ENCODE measurements at places on chromosomes 1 and 21.

DNA sequence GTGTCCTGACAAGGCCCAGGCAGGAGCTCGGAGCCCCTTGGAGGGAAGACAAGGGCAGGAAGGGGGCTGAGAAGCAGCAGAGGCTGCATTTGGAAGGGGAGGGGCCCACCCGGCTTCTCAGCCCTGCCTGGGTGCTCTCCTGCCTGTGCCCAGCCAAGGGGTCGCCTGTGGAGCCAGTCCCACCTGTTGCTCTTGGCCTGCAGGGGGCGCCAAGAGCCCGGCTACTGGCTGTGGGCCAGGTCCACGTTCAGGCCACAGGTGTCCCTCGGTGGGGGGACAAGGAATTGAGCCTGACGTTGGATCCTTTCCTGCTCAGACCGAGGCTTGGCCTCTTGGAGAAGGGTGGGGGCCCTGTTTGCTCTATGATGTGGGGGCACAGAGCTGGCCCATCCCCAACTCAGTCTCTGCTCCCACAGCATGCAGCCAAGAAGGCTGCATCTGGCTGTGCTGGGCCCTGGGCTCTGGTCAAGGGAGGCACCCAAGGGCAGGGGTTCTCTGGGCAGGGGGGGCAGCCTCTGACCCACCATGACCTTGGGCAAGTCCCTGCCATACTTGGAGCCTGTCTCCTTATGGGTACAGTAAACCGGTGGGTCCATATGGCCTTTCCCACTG is 10.9 kb downstream of the WNT4 start:
- peak; percentile 71 for DNase-seq

DNA sequence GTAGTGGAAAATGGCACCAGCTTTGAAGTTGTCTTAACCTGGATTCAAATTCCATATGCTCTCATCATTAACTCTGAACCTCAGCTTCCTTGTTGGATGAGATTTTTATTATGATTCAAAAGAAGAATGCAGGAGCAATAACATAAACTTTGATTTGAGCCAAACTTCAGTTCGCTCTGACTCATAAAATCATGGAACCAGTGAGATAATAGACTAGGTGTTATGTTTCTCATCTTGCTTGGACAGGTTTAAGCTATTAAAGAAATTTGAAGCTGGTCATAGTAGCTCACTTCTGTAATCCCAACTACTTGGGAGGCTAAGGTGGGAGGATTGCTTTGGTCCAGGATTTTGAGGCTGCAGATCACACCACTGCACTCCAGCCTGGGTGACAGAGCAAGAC is 172.8 kb downstream of the CLEC20A start:
- no peak for DNase-seq

DNA sequence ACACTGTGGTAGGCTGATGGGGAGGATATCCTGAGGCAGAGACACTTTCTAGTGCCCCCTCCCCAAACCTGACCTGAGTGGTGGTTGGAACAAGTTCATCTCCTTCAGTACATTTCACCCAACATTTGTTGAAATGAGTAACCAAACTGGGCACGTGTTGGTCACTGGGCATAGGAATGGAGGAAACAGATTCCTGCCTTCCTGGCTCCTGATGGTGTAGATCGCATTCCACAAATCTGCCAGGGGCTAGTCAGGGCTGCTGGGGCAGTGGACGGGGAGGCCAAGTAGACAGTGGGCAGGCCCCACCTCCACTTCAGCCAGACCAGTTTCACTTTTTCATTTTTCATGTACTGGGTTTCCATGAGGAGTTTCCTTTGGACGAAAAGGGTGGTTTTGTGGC is 16.5 kb upstream of the ALX3 start:
- DNase-seq, result no peak

DNA sequence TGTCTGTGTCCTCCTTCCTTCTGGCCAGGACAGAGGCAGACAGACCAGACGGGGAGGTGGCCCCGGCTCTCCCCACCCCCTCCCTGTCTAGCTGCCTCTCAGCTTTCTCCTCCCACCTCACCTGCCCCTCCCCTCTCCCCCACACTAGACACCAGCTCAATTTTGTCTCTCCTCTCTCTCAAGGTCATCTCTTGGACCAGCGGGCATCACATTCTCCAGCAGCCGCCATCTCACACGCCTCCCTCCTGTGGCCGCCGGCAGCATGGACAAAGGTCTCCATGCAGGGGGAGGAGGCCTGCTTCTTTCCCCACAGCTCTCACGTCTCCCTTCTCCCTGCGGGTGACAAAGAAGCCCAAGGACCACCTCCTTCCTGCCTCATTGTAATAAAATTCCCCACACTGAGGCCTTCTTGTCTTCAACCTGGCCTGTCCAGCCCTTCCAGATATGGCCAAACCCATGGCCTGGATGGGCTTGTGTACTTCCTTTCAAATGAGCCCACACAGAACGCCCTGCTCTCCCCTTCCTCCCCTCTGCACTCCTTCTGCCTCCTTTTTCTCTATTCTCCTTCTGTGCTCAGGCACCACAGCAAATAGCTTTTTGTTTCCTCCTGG is 14.6 kb downstream of the OPTC start:
- DNase-seq, result no peak

GRCh38 chr1:106954661-106955229 is 101.7 kb upstream of the PRMT6 start:
- peak; percentile 11 for DNase-seq

DNA sequence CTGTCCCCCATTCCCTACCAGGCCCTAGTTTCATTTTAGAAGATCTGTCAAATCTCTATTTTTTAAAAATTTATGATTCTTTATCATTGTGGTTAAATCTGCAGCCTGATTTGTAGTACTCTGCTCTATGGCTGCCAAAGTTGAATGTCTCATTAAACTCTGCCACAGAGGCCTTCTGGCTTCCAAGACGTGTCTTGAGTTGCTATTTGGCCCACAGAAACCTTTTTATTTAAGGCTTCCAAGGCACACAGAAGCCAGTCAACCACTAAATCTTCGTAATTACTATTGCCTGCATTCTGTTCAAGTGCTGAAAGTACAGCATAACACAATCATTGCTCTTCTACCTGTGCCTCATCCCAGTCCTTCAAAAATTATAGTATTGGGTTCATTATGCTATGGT is 971.0 kb downstream of the NCAM2 start:
- DNase-seq, result no peak

DNA sequence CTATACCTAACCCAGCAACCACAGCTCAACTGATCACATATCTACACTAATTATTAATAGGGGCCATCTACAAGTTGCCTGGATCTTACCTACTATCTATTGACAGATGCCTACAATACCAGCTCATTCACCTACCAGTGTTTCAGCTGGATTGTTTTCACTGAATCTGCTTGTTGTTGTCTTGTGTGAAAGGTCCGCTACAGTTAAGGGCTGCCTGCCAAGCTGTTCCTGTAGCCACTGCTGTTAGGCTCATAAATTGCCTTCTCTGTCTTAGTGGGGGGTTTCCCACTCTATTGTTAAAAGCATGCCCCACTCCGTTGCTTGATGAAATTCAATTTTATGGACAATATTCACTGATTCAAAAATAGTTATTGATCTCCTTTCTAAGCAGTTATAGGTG is 199.7 kb upstream of the TMPRSS15 start:
- no peak for DNase-seq

DNA sequence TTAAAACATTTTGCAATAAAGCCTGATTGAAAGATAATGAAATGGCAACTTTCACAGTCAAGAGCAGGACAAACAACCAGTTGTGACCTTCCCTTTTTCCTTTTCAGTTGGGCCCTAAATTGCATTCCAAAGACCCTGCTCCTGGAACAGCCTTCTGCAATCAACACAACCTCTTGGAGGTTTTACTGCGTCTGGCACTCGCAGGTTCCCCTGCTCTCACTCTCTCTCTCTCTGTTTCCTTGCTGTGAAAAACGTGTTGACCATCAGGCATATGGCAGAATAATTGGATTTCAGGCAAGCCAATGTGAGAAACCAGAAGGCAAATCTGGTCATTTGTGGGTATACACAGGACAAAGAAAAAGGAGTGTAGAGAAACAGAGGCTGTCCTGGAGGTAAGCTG is 23.2 kb downstream of the SLC44A5 start:
- DNase-seq, result no peak

DNA sequence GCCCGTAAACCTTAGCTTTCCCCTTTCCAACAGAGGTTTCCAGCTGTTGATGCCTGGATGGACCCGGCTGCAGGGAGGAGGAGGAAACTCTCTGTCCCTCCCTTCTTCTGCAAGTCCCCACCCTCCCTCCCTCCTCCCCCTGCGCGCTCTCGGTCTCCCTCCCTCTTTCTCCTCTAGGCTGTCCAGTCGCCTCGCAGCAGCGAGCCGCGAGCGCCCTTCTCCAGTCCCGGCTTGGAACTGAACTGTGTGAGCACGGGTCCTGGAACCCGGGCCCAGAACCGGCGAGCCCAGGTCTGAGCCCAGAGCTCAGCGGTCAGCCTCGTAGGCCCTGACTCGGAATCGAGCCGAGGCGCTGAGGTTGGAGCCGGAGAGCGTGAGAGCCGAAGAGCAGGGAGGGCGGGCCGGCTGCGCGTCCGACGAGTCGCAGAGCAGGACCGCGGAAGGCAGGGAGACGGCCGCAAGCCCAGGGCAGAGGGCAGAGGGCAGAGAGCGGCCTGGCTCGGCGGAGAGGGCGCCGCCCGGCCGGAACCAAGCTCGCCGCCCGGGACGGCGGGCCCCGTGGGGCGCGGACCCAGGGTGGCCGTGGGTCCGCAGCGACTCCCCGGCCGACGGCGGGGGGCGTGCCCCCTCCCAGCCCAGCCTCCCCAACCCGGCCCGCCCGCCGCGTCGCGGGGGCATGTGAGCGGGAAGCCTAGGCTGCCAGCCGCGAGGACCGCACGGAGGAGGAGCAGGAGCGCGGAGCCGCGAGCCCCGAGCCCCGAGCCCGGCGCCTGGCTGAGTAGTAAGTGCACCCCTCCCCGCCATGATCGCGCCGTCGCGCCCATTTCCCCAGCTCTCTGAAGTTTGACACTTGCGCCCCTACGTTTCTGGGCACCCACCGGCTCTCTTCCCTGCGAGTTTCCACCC is at the start of gene SOX13:
Gene SOX13 (plus strand): TSS at position 185 of the 906 bp plus-strand sequence. CDS start 39,801 bp downstream, outside the sequence.
- peak; percentile 92 for DNase-seq

DNA sequence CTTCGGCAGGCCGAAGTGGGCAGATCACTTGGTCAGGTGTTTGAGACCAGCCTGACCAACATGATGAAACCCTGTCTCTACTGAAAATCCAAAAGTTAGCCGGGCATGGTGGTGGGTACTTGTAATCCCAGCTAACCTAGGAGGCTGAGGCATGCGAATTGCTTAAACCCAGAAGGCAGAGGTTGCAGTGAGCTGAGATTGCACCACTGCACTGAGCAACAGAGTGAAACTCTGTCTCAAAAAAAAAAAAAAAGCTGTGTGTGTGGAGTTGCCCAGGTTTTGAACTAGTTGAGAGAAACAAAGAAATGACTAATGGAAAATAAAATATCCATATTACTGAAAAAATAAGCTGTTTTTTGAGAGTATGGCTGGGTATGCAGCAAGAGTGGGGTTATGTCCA is 100.2 kb downstream of the GTF2B start:
- no peak for DNase-seq
